ENCODE measurements at places on chromosomes 16 and 17.

DNA sequence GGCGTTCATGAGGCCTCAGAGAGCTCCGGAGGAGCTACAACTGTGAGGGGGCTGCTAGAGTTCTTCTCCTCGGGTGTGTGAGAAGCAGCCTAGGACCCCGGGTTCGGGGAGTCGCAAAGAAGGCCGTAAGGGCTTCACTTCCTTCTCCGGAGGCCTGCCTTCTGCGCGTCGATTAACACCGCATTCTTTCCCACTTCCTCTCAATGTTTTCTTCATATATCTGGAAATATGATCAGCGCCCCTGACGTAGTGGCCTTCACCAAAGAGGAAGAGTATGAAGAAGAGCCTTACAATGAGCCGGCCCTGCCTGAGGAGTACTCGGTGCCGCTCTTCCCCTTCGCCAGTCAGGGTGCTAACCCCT is 449 bp downstream of the SMCR8 start:
- DNase-seq = no peak

- DNase-seq = no peak
Observed at GRCh38 chr17:10041287-10041612, 136.2 kb upstream of the RCVRN start.

DNA sequence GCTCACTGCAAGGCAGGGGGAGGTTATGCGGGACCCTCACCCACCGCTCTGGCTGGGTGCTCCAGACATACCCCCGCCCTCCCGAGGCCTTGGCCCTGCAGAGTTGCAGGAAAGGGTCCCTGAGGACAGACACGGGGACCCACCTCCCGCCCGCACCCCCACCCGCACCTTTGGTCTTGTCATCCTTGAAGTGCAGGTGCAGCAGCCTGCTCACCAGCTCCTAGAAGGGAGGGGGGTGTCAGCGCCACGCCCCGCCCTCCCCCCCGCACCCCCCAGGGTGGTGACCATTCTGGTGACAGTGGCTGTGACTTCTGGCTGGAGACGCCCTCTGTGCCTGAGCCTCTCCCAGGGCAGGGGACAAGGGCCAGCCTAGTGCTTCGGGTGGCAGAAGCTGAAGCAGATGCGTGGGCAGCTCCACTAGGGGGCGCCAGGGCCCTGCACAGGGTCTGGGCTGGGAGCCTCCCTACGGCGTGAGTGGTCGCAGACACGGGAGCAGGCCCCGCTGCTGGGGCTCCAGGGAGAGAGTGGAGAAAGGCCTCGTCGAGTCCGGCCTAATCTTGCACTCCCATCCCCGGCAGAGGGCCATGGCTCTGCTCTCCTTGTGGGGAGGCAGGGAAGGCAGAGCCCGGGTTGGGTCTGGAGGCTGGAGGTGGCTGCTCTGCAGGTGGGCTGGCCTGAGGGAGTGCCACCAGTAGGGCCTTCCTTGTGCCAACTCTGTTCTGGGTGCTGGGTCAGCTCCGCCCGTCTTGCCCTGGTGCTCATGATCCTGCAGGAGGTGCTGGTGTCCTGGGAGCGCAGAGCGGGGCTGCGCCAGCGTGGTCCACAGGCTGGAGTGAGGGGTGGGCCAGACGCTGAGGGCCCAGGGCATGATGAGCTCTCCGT is 2.7 kb downstream of the CENPX start:
- DNase-seq = no peak

DNA sequence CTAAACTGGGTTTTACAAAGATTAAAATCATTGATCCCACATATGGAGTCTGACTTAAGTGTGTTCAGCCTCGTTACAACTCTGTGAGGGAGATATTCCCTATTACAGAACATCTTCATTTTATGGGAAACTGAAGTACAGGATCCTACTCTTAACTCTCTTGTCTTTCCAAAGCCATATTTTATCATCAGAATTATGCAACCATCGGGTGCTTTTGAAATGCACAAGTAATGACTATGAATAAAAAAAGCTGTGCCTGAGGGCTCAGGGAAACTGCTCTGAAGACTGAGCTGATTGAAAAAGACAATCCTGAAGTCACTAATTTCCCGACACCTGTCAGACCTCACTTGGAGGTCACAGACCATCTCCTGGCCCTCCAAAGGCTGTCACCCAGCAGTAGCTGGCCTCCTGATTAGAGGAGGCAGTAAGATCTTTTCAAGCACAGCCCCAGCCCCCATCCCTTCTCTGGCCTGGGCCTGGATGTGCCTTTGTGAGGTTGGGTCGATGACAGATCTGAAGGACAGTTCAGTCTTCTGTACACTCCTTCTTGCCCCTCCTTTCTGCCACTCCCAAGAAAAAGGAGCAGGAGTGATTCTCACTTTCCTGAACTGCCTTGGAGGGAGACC is 5.6 kb downstream of the AKAP1 start:
- DNase-seq = no peak

GRCh38 chr16:85573045-85573695 is 40.0 kb upstream of the GSE1 start:
- DNase-seq = no peak

GRCh38 chr17:296906-297690 is 55.5 kb downstream of the RPH3AL start:
- no peak for DNase-seq
